ENCODE measurements at places on chromosomes 6 and 20.

- DNase-seq, result no peak
These were observed 14.8 kb downstream of the ADGRF1 start for GRCh38 chr6:47027315-47027714.

DNA sequence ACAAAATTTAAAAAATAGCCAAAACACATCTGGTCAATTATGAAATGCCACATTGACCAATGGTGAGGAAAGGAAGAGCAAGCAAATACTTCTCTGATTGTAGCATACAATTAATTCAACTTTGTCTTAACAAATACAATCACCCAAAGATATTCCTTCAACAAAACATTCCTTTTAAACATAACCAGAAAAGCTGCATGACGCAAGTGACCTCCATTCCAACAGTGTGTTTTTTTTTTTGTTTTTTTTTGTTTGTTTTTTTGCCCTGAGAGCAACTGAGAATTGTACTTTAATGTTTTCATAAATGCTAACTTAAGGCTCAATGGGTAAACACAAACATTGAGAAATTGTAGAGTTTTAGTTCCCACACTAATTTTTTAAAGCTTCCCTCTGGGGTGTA lies 184.4 kb downstream of the PTPRK start:
- DNase-seq, result no peak

- DNase-seq, result no peak
These were observed 845 bp upstream of the SFTA2 start for GRCh38 chr6:30932665-30933365.

DNA sequence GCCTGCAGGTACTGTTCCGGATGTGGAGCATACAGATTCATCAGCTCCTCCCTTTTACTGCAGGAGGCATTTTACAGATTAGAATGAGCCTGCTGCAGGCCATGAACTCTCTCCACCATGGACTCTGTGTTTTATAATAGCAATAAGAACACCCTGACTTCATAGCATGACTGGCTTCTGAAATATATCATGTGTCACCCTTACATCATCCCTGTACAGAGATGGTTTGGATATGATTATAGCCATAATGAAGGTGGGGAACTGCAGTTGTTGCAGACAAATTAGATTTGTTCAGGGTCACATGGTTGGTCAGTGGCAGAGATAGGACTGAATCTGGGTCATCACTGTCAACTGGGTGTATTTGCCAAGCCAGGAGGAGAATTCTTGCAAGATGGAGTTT lies 100.7 kb downstream of the FOXO3 start:
- peak; percentile 80 for DNase-seq

DNA sequence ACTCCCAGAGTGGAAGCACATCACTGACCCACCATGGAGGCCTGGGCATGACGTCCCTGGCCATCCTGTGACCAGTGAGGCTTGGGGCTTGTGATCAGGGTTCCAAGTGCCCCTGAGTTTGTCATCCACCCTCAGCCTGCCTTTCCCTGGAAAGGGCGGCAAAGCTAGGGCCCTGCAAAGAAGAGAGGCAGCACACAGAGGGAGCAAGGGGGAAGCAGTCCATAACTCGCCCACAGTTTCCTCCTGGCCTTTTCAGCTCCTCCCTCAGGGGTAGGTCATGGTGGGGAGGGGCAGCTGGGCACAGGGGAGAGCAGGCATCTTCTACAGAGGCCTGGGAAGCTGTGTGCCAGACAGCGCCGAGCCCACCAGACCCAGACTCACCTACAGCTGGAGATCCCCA lies at the start of gene NCR2:
NCR2 (plus strand) TSS at position 313 of the 400 bp plus-strand sequence. CDS start 269 bp downstream, outside the sequence.
- DNase-seq, result no peak

DNA sequence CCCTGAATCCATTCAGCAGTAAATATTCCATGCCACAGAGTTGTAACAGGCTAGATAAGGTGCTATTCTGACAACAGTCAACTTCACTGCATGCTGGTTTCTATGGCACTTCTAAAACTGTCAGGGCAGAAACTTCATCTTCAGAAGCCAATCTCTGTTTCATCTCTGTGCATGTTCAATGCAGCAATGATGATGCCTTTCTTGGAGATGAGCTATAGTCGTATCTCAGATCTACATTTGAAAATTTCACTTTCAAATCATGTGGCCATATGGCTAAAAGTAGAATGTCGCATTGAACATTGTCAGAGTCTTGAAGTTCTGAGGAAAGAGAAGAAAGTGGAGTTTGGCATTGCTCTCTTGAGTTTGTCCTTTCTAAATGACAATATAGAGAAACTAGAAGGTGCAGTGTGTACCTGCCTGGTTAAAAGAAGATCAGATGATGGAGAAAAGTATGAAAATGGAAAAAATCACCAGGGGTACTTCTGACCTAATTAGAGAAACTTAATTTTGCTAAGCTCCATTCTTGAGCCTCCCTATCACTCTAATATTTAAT lies 49.0 kb upstream of the VSTM2L start:
- no peak for DNase-seq

DNA sequence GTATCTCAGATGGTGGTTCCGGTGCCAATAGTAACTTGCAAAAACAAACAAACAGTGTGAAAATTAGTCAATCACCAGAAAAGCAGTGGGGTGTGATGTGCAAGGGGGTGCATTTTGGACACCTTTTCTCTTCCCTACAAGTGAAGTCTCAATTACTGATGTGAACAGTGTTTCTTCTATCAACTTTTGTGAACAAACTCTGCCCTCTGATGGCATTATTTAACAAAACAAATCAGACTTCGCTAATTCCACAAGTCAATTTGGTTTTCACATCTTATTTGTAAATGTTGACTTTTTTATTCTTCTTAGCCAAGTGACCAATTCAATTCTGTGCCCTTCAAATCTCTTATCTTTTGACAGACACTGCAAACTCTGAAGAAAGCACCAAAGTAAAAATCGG lies 212.2 kb downstream of the UST start:
- no peak for DNase-seq

DNA sequence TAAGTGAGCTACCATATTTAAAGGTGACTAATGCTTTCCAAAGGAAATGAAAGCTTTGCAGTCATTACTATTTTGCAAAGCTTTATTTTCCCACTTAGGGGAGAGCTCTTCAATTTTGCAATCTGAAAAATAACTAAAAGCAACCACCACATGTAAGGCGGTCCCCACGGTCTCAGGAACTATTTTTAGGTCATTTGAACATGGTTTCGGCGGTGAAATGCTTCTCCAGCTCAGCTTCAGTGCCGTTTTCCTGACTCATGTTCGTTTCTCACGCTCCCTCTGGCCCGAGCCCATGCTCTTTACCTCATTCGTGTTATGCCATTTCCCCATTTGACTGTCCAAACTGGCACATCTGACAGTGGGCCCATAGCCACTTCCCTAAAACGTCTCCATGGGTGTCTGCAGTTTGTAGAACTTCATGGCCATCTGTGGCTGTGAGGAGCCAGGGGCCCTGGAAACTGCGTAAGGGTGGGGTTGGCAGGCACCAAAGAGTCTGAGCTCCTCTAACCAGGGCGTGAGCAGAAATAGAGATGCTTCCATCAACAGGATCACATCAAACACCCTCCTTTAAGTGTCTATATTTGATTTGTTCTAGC lies 46.5 kb downstream of the ADTRP start:
- peak; percentile 46 for DNase-seq

GRCh38 chr20:9689041-9689440 lies 149.8 kb downstream of the PAK5 start:
- DNase-seq, result no peak

- no peak for DNase-seq
These were observed 84.0 kb downstream of the CHD6 start for GRCh38 chr20:41534170-41534569.

GRCh38 chr6:75244063-75244584 lies 523 bp upstream of the COX7A2 start:
- DNase-seq, result no peak

- peak; percentile 68 for DNase-seq
These were observed 682 bp upstream of the ZSCAN9 start for GRCh38 chr6:28224131-28225055.

All from OCI-M1 (cell line).